Choroid plexus epithelial cell (primary cell): ENCODE measurements at places on chromosomes 1 and 21.

DNA sequence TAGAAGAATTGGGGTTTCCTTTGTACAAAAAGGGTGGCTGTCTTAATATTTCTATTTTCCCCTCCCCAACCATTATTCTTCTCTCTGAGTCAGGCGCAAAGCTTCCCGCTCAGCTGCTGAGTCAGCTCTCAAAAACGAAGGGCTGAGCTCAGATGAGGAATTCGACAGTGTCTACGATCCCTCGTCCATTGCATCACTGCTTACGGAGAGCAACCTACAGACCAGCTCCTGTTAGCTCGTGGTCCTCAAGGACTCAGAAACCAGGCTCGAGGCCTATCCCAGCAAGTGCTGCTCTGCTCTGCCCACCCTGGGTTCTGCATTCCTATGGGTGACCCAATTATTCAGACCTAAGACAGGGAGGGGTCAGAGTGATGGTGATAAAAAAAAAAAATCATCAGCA is 3.0 kb upstream of the TUFT1 start:
- peak; percentile 98 for DNase-seq

DNA sequence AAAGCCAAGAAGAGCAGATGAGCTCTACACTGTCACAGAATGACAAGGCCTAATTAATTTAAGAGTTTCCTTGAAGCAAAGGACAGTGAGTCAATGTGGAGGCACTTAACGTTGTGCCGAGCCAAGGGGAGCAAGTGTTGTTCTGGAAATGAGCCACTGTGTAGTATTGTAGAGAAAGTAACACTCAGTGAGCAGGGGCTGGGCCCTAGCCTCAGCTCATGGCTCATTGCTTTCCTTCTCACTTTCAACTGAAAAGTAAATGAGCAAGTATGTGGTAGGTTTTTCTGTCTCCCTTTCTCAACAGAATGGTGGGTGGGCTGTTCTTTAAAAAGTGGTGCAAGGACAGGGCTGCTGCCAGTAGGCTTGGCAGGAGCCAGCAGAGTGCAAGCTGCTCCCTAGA is 11.8 kb upstream of the KIAA0040 start:
- DNase-seq, result no peak

DNA sequence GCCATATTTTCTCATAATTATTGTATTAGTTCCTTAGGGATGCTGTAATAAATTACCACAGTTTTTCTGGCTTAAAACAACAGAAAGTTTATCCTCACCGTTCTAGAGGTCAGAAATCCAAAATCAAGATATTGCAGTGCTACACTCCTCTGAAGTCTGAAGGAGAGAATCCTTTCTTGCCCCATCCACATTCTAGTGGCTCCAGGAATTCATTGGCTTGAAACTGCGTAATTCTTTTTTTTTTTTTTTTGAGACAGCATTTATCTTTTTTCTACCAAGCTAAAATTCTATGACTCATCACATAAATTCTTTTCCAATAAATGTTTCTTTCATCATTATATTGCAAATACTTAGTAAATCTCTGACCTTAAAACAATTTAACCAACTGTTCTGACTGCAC is 451.0 kb upstream of the RGS18 start:
- peak; percentile 7 for DNase-seq

DNA sequence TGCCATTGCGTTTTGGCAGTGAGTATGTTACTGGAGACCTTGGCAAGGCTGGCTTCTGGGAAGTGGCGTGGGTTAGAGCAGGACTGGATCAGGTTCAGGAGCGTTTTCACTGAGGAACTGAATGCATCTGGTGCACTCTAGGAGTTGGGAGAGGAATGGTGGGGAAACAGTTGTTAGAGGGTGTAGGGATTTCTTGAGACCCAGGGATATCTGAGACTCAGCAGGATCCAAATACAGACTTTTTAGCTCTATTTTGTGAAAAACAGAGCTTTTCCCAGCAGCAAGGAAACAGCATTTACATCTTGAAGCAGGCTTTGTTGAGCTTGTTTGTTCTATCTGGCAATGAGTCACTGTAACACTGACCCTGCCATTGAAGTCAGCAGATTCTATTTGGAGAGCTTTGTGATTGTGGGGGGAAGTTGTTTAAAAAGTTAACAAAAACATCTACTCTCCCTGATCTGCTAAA is 56.9 kb upstream of the NRIP1 start:
- peak; percentile 80 for DNase-seq

- no peak for DNase-seq
These were observed 13.1 kb upstream of the HEYL start for GRCh38 chr1:39652554-39652953.

DNA sequence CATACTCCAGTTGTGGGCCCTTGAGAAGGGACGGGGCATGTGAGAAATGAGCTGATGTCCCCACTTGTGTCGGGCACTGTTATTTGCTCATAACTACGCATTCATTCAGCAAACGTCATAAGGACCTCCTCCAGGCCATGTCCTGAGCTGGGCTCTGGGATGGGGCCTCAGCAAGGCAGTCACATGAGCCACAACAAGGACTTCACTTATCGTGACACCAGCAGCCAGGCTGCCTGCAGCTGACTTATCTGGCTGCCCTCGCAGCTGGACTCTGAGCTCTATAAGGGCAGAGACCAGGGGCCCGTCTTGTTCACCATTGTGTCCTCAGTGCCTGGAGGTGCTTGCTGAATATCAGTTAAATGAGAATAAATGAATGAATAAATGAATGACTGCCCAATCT is 37.5 kb upstream of the GRIK3 start:
- DNase-seq, result no peak

DNA sequence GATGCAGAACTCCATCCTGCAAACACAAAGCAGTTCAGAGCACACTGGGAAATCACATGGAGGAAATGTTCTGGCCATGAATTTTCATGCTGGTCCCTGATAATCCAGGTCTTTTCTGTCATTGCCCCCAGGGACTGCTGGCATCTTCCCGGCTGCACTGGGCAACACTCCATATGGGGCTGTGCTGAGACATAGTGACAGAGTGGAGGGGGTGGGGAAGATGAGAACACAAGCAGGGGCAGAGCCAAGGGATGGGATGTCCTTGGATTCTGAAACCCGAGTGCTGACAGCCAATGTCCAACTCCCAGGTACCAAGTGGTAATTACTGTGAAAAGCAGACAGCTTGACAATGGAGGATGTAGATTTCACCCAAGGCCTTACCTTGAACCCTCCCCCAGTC is 185.7 kb downstream of the HIVEP3 start:
- DNase-seq, result no peak

- DNase-seq, result peak; percentile 20
These were observed 15.9 kb upstream of the MUTYH start for GRCh38 chr1:45356186-45356585.

- no peak for DNase-seq
These were observed 142.0 kb upstream of the ATP1B1 start for GRCh38 chr1:168964478-168964877.

- DNase-seq, result no peak
These were observed 46.5 kb upstream of the GREM2 start for GRCh38 chr1:240658312-240658960.

- no peak for DNase-seq
These were observed 62.0 kb upstream of the ESRRG start for GRCh38 chr1:216785221-216785620.

- no peak for DNase-seq
These were observed 131.0 kb upstream of the NRIP1 start for GRCh38 chr21:15195768-15196167.

DNA sequence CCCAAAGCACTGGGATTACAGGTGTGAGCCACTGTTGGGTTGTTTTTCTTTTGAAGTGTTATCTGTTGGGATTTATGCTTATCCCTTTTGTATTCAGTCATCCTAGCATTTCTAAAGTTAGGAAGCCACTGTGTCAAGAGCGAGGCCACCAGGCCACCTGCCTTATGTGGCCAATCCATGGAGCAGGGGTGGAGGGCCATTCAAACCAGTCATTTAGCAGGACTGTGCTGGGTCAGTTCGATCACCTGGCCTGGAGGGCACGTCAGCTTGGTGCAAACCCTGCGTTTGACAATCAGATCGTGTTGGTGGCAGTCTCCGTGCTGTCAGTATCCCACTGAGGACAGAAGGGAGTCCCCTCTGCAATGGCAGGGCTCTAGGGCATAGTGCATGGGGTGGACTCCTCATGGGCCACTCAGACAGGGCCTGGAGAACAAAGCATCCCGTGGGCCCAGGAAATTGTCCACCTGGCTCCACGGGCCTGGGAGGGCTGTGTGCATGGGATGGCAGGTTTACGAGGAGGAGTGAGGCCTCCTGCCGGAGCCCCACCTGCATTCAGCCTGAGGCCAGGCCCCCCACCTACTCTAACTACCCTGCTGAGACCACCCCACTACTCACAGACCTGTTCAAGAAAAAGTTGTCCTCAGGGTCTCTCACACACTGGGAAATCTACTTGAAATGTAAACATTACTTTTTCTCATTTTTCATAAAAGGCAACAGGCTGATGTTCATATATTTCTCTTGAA is 242.3 kb downstream of the SDCCAG8 start:
- no peak for DNase-seq

DNA sequence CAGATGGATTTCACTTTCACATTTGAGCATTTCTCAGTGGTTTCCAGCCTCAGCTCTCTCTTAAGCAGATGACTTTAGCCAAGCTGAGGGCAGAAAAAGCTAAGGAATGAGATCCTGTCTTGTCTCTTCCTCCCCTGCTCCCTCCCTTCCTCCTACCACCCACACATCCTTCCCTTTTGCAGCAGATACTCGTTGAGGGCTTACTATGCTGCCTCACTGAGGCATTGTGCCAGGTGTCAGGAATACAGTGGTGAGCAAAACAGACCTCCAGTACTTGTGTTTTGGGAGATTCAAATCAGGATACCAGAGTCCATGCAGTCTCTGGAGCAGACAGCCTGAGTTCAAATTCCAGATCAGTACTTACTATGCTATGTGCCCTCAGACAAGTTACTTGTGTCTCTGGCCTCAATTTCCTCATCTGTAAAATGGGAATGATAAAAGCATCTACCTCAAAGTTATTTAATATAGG is 43.2 kb downstream of the KIF26B start:
- DNase-seq, result peak; percentile 77

GRCh38 chr21:29170944-29171343 is 40.5 kb downstream of the MAP3K7CL start:
- DNase-seq, result no peak

GRCh38 chr1:239879321-239880170 is 212.1 kb upstream of the FMN2 start:
- DNase-seq, result no peak
